ENCODE measurements at places on chromosomes 13 and 19. TPM values are rescaled to one million over a fixed set of nuclear protein-coding genes. Genes with fewer than 3 reads are reported as not detected.
A peak's percentile ranks its signal among the peaks of the same experiment; 100 is the strongest.

GRCh38 chr13:42331009-42331408 is 59.1 kb downstream of the AKAP11 start:
- H3K27me3 ChIP-seq, result no peaks in the 10 kb centered on the region
- H3K36me3 ChIP-seq, result no peaks in the 10 kb centered on the region
- no peak for DNase-seq

DNA sequence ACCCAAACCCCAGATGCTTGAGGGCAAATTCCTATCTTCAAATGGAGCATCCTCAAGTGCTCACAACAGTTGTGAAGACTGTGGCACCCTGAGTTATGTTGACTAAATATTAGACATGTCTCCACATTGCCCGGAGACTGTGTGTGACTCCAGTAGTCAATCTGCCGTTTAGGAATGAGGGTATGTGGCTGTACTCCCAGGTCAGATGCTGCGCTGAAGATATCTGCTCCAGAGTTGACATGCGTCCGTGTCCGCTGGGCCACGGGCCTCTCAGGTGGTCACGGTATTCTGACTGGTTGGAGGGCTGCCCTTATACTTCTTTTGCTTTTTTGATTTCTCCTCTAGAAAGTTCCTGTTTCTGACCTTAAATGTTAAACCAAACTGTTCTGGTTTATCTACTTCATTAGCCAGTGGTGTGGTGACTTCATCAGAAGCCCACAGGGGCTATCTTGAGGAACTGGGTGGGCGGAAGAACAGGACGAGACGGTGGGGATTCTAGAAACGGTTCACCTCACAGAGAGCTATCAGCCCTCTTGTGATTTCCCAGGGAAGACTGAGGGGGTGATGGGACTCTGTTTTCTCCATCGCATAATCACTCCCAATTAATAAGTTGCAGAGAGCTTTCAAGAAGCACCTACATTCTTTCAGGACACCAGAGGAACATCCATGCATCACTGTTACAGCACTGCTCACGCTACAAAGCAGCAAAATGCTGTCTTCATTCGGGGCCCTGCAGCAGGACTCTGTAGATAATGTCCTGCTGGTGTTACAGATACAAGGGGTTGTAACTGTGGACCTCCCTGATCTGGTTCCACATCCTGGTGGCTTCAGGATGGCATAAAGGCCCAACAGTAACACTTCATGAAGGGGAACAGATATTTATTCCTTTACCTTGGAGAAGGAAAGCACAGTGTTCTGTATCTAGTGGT is 1.3 kb upstream of the LCP1 start:
- DNase-seq, result no peak
- peaks cover 20% of the 10 kb centered on the region for H3K4me1 ChIP-seq
- H3K4me3 ChIP-seq, result no peak overlapping the region
- H3K27ac ChIP-seq, result no peak overlapping the region

- peaks cover 6% of the 10 kb centered on the region for H3K4me1 ChIP-seq
- no peaks in the 10 kb centered on the region for H3K27me3 ChIP-seq
- H3K27ac ChIP-seq, result no peak overlapping the region
- no peaks in the 10 kb centered on the region for H3K36me3 ChIP-seq
Observed at GRCh38 chr13:76019421-76020044, 383.4 kb downstream of the LMO7 start.

- DNase-seq, result no peak
- H3K27me3 ChIP-seq, result no peaks in the 10 kb centered on the region
- peak overlapping the region; percentile 42 for H3K27ac ChIP-seq
- H3K4me3 ChIP-seq, result no peak overlapping the region
- H3K4me1 ChIP-seq, result peaks cover 11% of the 10 kb centered on the region
- peaks cover 25% of the 10 kb centered on the region for H3K36me3 ChIP-seq
Observed at GRCh38 chr13:66558506-66558905, 671.6 kb downstream of the PCDH9 start.

The HIF3A gene
- total RNA-seq, result 31.8 TPM

DNA sequence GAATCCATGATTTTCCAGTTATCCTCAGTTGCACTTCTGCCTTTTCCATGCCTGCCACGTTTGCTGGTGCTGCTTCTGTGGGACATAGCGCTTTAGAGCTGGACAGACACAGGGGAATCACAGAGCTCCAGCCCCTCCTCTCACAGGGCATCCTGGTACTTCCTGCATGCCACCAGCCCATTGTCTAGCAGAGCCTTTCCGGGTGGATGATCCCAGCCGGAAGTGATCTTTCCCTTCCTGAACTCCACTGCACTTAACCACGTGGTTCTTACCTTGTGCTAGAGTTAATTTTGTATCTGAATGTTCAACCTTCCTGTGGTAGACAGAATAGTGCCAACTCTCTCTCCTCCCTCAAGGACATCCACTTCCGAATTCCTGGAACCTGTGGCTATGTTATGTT is 12.6 kb upstream of the OLFM4 start:
- H3K27me3 ChIP-seq, result peaks cover 7% of the 10 kb centered on the region
- no peaks in the 10 kb centered on the region for H3K36me3 ChIP-seq
- no peak overlapping the region for H3K27ac ChIP-seq

GRCh38 chr19:2733930-2734588 is 5.8 kb downstream of the SLC39A3 start:
- no peak overlapping the region for H3K4me3 ChIP-seq
- no peak overlapping the region for H3K27ac ChIP-seq
- H3K4me1 ChIP-seq, result peaks cover 1% of the 10 kb centered on the region

- no peak for DNase-seq
- H3K4me3 ChIP-seq, result peak overlapping the region; percentile 97
- peak overlapping the region; percentile 58 for H3K27ac ChIP-seq
- peaks cover 49% of the 10 kb centered on the region for H3K4me1 ChIP-seq
Observed at GRCh38 chr19:35155441-35155840, 906 bp downstream of the FXYD5 start.

GRCh38 chr19:15107061-15108010 is at the start of gene SYDE1:
Gene SYDE1 (plus strand): TSS chr19:15107401. CDS start chr19:15107434, 33 bp downstream.
- peak; percentile 71 for DNase-seq
- peak within 1 kb of the TSS; percentile 78 for H3K4me3 ChIP-seq
- H3K36me3 ChIP-seq, result peaks cover 11% of the 10 kb centered on the region
- H3K4me1 ChIP-seq, result peaks cover 13% of the 10 kb centered on the region
- H3K27ac ChIP-seq, result peak within 1 kb of the TSS; percentile 72

The PRR12 gene
- 83.3 TPM for total RNA-seq

- peak overlapping the region; percentile 89 for H3K27ac ChIP-seq
- no peak overlapping the region for H3K4me3 ChIP-seq
- DNase-seq, result no peak
Observed at GRCh38 chr19:37954421-37954874, 47.4 kb downstream of the SIPA1L3 start.

The ZSWIM4 gene
- 34.2 TPM for total RNA-seq

DNA sequence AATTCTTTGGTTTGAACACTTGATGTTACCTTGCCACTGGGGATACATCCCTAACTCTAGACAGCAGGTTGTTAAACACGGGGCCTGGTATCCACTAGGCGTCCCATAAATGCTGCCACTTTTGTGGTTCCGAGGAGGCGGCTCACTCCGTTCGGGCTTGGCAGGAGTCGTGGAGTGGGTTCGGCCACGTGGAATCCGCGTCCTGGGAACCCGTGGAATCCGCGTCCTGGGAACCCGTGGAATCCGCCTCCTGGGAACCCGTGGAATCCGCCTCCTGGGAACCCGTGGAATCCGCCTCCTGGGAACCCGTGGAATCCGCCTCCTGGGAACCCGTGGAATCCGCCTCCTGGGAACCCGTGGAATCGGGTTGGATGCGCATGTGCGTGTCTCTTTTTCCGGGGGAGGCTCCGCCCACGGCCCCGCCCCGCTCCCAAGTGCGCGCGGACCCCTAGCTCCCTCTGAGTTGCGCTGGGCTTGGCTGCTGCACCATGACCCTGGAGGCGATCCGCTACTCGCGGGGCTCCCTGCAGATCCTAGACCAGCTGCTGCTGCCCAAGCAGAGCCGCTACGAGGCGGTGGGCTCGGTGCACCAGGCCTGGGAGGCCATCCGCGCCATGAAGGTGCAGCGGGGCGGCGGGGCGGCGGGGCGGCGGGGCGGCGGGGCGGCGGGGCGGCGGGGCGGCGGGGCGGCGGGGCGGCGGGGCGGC is at the start of gene MRI1:
TSS of gene MRI1 (plus strand) at position 422 of the 707 bp plus-strand sequence. CDS start at position 489, 67 bp downstream.
- H3K4me3 ChIP-seq, result peak within 1 kb of the TSS; percentile 77
- H3K4me1 ChIP-seq, result peaks cover 7% of the 10 kb centered on the region
- H3K36me3 ChIP-seq, result peaks cover 16% of the 10 kb centered on the region
- H3K27me3 ChIP-seq, result peaks cover 4% of the 10 kb centered on the region
- DNase-seq, result peak; percentile 62

- no peaks in the 10 kb centered on the region for H3K27me3 ChIP-seq
- no peak overlapping the region for H3K27ac ChIP-seq
- no peak overlapping the region for H3K4me3 ChIP-seq
- H3K4me1 ChIP-seq, result peaks cover 11% of the 10 kb centered on the region
- no peak for DNase-seq
- H3K36me3 ChIP-seq, result peaks cover 18% of the 10 kb centered on the region
Observed at GRCh38 chr13:58500938-58501337, 869.4 kb downstream of the PCDH17 start.

- H3K4me1 ChIP-seq, result peaks cover 2% of the 10 kb centered on the region
- no peak overlapping the region for H3K27ac ChIP-seq
- DNase-seq, result no peak
- no peaks in the 10 kb centered on the region for H3K36me3 ChIP-seq
Observed at GRCh38 chr13:53501387-53501786, 472.8 kb downstream of the OLFM4 start.

The LGALS14 gene
- not detected for total RNA-seq
